ENCODE measurements at places on chromosomes 7 and 10. TPM values are rescaled to one million over a fixed set of nuclear protein-coding genes. Genes with fewer than 3 reads are reported as not detected.

DNA sequence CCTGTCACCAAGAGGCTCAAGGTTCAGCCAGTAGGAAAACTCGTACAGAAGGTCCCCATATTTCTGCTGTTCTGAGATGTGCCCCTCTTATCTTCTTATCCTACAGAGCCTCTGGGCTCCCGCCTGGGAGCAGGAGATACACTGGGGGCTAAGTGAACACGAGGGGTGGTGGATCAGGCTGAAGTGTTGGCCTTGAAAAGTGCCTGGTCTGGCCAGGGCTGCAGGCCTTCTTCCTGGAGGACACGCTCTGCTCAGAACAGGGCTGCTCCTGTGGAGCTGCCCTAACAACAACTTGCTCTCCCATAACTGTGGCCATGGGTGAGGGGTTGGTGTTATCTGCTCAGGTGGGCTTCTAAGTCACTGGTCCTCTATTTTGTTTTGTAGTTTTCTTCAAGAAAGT, 33.7 kb downstream of the C10orf120 start:
- no peak overlapping the region for H3K4me3 ChIP-seq
- no peaks in the 10 kb centered on the region for H3K4me1 ChIP-seq
- DNase-seq: no peak
- no peak overlapping the region for H3K27ac ChIP-seq
- peaks cover 19% of the 10 kb centered on the region for H3K27me3 ChIP-seq

ITGB8 gene
- 4.9 TPM for total RNA-seq

DNA sequence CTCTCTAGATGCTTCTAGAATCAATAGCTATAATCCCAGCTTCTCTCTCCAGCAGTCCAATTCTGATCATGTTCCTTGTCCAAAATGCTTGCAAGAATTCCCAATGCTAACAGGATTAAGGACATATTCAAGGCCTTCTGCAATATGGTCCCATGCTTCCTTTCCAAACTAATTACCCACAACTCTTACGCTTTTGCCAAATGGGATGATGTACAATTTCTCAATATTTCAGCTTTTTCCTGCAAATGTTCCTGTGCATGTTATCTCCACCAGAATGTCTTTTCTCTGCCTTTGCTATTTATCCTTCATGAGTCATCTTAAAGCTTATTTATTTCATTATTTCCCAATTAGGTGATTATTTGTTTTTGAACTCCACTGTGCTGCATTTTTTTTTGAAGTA, 556.4 kb downstream of the SORCS1 start:
- no peaks in the 10 kb centered on the region for H3K4me1 ChIP-seq
- no peaks in the 10 kb centered on the region for H3K27me3 ChIP-seq
- no peak overlapping the region for H3K4me3 ChIP-seq
- no peak overlapping the region for H3K27ac ChIP-seq

ALOX5 gene
- total RNA-seq: 0.82 TPM

DNA sequence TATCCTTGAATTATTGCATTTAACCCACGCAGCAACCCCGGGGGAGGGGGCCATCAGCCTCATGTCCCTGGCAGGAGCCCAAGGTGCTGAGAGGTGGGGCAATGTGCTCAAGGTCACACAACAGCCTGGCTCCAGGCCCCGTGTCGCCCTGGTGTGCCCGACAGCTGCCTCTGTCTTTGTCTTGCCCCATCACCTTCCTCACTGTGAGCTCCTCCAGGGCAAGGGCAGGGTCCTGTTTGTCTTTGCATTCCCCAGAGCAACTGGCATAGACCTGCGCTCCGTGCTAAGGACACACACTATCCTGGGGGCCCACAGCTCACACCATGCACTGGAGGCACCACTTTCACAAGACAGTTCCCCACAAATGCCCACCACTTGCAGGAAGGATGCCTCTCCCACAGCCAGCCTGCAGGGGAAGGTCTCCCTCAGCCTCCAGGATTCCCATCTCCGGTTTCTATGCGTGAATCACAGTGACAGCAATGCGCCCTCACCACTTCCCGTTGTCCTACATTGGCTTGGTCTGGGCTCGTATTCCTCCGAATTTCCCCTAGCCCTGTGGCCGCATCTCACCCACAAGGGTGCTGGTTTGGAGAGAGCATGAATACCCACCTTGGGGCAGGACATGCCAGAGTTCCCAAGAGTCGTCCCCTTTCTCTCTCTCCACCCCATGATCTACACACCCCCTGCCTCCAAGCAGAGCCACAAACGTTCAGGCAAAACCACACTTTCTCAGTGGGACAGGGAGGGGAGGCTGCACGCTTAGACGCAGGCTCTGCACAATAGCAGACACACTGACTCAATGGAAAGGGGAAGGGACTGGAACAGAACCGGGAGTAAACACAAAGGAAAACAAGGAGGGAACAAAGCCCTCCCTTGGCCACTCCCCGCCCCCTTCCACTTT, 10.3 kb downstream of the ITPRIP start:
- no peaks in the 10 kb centered on the region for H3K27me3 ChIP-seq
- H3K27ac ChIP-seq: peak overlapping the region; percentile 98
- no peak for DNase-seq
- H3K4me1 ChIP-seq: peaks cover 96% of the 10 kb centered on the region

CYP3A4 gene
- 0.15 TPM for total RNA-seq

- no peaks in the 10 kb centered on the region for H3K27me3 ChIP-seq
- no peak overlapping the region for H3K4me3 ChIP-seq
- no peaks in the 10 kb centered on the region for H3K36me3 ChIP-seq
- no peak for DNase-seq
- H3K27ac ChIP-seq: no peak overlapping the region
Observed at GRCh38 chr10:79310200-79310865, 36.9 kb upstream of the PPIF start.

GRCh38 chr10:69214666-69215131, 5.4 kb upstream of the HKDC1 start:
- no peaks in the 10 kb centered on the region for H3K27me3 ChIP-seq
- DNase-seq: no peak
- H3K4me3 ChIP-seq: no peak overlapping the region

- H3K27me3 ChIP-seq: peaks cover 2% of the 10 kb centered on the region
- no peak for DNase-seq
- no peaks in the 10 kb centered on the region for H3K4me1 ChIP-seq
- H3K4me3 ChIP-seq: no peak overlapping the region
Observed at GRCh38 chr7:47227762-47228177, 354.1 kb downstream of the TNS3 start.

SKIDA1 gene
- 9.3 TPM for total RNA-seq

PTF1A gene
- total RNA-seq: not detected

- H3K4me1 ChIP-seq: peaks cover 3% of the 10 kb centered on the region
- H3K4me3 ChIP-seq: no peak overlapping the region
- no peaks in the 10 kb centered on the region for H3K27me3 ChIP-seq
Observed at GRCh38 chr7:148729984-148730733, 31.5 kb downstream of the CUL1 start.

DNA sequence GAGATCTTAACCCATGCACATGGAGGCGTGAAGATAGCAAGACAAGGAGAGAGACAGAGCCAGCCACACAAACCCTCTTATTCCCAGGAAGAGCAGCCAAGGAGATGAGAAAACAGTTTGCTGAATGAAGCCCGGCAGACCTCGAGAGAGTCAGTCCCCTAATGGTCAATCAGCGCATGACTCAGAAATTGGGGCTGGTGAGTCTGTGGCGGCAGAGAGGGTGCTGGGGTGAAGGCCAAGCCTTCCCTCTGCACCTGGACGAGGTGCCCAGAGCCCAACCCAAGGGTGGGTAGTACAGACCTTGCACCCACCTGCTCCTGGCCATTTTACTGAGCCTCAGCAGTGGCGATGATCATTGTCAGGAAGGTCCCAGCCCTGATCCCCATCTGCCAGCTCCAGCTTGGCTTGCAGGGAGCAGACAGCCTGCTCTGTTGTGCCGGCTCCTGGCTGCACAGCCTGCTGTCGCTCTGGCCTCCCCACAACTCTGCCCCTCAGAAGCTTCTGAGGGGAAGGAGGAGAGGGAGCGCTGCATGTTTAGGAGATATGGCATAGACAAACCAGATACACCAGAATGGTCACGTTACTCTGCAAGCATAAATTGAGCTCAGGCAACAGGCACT, 256.6 kb downstream of the RPS24 start:
- H3K27ac ChIP-seq: no peak overlapping the region
- 0 out of 2 replicates have a peak, but pooled peaks cover 3% of the 10 kb centered on the region for H3K27me3 ChIP-seq
- H3K4me3 ChIP-seq: no peak overlapping the region
- no peak for DNase-seq
- no peaks in the 10 kb centered on the region for H3K36me3 ChIP-seq

MMP21 gene
- not detected for total RNA-seq

GRCh38 chr7:155795951-155796350, 16.3 kb downstream of the SHH start:
- H3K36me3 ChIP-seq: no peaks in the 10 kb centered on the region
- H3K4me1 ChIP-seq: no peaks in the 10 kb centered on the region
- H3K27ac ChIP-seq: no peak overlapping the region
- DNase-seq: no peak

Measured in Panc1 (cell line).